ENCODE measurements at places on chromosomes 1 and 21. TPM values are rescaled to one million over a fixed set of nuclear protein-coding genes. Genes with fewer than 3 reads are reported as not detected.

- DNase-seq, result no peak
These were observed 17.6 kb downstream of the COL8A2 start for GRCh38 chr1:36107394-36107793.

GRCh38 chr1:97489834-97490233 is 431.0 kb downstream of the DPYD start:
- DNase-seq, result no peak

DNA sequence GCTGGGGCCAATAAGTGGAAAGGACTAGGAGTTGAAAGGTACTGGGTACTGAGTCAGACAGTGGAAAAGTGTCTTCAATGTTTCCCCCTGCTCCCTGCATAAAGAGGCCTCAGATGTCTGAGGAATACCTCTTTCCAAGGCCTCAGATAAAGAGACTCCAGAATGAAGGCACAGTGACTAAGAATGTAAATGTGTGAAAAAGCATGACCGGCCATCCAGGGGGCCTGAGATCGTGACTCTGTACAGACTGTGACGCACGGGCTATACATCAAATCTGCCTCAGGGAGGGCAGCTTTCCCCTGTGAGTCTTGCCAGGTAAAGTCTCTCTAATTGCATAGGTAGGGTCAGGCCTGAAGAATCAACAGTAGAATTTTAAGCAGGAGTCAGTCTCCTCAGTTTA is 1690.5 kb downstream of the KCNT2 start:
- no peak for DNase-seq

DNA sequence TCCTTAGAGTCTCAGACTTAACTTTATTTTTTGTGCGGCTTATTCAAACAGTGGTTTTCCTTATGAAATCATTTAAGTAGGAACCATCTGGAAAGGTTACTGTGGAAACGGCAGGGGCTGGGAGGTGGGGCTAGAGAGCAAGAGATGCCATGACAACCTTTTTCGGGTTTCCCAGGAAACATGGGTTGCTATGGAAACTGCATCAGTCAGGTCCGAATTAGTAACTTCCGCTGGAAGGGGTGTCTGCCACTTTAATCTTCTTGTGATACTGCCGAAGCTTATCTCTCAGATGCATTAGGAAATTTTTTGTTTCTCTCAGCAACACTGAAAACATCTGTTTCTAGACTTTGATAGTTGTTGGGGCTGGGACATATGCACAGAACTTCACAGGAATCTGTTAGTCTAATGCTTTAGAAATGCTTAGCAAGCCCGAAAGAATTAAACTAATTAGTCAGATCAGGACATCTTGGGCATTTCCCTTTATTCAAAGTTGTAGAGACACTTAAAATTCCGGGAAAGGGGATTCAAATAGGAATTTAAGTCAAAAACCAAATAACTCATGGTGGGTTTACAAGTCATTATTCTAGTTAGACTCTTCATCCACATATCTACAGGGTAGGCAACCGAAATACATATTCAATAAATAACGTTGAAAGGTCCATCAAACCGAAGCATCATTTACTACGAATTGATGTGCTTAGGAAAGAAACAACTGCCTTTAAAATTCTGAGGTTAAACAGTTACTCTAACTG is 2.6 kb downstream of the KCNA3 start:
- DNase-seq, result no peak

GRCh38 chr1:220943319-220943996 is 64.2 kb downstream of the HLX start:
- DNase-seq, result no peak

DNA sequence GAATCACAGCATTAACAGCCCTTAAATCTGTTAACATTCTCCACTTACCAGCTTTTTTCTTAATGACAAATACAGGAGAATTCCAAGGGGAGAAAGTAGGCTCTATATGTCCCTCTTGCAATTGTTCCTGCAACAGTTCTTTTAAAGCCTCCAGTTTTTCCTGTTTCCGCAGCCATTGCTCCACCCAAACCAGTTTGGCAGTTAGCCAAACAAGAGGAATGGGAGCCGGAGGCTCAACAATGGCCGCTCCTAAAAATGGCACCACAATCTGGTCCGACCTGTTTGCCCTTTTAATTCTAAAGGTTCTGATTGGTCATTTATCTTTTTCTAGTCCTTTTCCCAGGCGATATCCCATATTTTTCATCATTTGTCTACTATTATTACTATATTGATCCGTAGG is 14.0 kb upstream of the L1TD1 start:
- no peak for DNase-seq

DNA sequence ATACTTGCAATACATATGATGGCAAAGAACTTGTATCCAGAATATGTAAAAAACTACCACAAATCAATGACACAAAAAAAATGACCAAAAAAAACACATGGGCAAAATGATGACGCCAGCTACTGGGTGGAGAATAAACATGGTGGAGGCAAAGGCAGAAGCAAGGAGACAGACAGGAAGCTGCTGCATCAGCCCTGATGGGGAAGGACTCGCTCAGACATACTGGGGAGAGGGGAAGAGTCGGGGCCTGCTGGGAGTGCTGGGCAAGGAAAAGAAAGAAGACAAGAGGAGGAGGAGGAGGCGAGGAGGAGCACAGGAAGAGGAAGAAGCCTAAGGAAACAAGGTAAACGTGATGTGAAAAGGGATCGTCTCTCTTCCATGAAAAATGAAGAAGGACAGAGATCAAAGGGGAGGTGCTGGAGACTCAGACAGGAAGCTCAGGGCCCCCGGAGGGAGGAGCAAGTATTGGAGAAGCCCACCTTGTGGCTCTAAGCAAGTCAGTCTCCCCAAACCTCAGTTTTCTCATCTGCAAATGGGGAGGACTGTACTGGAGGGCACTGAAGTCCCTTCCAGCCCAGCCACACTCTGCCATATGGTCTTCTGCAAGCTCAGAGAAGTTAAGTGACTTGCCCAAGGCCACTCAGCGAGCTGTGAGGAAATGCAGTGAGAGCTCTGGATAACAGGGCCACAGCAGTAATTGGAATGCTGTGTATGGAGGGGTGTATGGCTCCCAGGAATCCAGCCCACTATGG is 24.2 kb downstream of the OLFML2B start:
- no peak for DNase-seq

DNA sequence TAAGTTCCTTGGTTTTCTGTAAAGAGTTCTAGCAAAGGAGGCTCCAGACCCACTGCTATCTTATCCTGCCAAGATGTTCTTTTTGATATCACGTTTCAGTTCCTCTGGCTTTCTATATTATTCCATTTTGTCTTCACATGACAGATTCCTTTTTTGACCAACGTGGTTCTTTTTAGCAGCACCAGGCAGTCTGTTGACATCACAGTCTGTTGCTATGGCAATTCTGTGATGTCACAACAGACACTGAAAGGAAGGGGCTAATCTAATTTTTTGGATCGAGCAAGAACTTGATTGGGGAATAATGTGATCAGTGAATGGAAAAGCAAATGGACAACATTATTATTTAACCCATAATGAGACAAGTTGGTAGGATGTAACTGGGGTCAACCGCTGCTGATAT is 64.5 kb upstream of the GOLT1A start:
- no peak for DNase-seq

GRCh38 chr1:43438953-43439581 is 14.7 kb downstream of the HYI start:
- no peak for DNase-seq

The C1orf141 gene
- not detected for total RNA-seq

- DNase-seq, result no peak
These were observed 94.0 kb downstream of the TNR start for GRCh38 chr1:175649416-175649815.

The VAV3 gene
- total RNA-seq, result 1.9 TPM

- DNase-seq, result no peak
These were observed 180.7 kb downstream of the ZC3H11B start for GRCh38 chr1:219432191-219432606.

- DNase-seq, result no peak
These were observed 203.4 kb upstream of the UBE2U start for GRCh38 chr1:64000021-64000420.

The NECAP2 gene
- 36.1 TPM for total RNA-seq

DNA sequence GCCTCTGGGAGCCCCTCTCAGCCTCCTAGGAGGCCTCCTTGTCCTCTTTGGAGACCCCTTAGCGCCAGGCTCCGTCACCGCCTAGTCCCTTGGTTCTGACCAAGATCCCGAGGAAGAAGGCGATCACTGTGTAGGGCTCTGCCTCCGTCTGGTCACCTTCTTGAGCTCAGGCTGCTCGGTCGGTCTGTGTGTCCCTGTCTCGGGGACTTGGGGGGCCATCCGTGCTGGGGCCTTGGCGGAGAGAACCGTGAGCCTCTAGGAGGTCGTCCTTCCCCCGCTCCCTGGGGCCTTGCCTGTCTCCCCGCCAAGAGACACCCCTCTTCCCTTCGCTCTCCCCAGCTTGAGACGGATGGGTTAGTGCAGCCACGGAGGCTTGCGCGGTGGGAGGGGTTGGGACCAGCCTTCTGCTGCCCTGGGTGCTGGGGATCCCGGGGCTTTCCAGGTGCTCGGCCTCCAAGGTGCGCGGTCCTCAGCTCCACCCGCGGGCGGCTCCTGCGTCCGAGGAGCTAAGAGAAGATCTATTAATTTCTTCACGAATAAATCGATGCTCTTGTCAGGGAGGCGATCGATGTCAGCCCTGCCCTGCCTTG is 701 bp upstream of the INSRR start:
- no peak for DNase-seq

The AMY2A gene
- total RNA-seq, result not detected

The LRRC39 gene
- 0.83 TPM for total RNA-seq

DNA sequence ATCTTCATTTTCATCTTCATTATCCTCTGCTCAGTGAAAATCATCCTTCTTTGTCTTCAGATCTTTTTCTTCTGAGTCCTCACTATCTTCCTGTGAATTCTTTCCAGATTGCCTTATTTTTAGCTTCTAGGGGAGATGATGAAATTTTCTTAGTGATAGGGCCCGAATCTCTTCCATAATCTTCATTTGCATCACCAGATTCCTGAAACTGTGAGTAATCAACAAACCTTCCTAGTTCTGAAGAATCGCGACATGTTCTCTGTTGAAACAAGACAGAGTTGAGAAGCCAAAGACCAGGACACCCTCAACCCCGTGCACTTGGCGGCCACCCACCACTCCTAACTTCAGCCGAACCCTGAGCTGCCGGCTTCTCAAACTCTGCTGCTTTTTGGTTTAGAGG is 92.8 kb upstream of the CDC42BPA start:
- no peak for DNase-seq

- no peak for DNase-seq
These were observed 75.8 kb upstream of the MCOLN3 start for GRCh38 chr1:85124091-85124490.

Measured in esophagus muscularis mucosa (tissue), 4 donors.